GM03348 (cell line): ENCODE measurements at places on chromosomes 1 and 21.

DNA sequence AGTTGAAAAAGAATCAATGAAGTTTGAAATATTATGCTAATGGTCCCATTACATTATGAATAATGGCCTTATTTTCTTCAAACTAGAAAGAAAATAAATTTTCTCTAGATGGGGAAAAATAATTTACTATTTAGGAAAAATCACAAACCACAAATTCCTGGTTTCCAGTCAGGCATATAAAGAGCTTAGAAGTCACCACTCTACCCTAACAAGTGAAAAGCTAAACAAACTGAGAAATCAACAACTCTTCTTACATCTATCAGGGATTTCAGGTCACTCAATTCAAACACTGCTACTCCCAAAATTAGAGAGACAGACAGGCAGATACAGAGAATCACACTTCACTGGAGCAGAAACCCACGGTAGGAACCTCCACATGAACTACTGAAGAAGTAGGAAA is 82.1 kb upstream of the LRRC7 start:
- DNase-seq: no peak

GRCh38 chr1:57966340-57966739 is 542.5 kb upstream of the DAB1 start:
- DNase-seq: no peak

DNA sequence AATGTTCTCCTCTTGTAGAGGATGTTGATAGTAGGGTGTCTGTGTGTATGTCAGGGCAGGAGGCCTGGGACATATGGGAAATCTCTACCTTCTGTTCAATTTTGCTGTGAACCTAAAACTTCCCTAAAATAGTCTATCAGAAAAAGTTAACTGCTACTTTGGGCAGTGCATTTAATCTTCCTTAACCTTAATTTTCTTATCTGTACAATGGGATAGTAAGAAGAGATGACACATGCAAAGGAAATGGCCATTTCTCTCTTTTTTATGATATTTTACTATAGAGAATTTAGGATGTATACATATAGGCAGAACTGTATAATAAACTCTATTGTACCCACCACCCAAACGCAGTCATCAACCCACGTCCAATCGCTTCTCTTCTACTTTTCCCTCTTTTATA is 8.6 kb downstream of the AGO3 start:
- DNase-seq: no peak

- DNase-seq: no peak
Observed at GRCh38 chr1:176811511-176812288, 348.7 kb downstream of the PAPPA2 start.

- DNase-seq: no peak
Observed at GRCh38 chr1:177705839-177706238, 264.0 kb downstream of the SEC16B start.

DNA sequence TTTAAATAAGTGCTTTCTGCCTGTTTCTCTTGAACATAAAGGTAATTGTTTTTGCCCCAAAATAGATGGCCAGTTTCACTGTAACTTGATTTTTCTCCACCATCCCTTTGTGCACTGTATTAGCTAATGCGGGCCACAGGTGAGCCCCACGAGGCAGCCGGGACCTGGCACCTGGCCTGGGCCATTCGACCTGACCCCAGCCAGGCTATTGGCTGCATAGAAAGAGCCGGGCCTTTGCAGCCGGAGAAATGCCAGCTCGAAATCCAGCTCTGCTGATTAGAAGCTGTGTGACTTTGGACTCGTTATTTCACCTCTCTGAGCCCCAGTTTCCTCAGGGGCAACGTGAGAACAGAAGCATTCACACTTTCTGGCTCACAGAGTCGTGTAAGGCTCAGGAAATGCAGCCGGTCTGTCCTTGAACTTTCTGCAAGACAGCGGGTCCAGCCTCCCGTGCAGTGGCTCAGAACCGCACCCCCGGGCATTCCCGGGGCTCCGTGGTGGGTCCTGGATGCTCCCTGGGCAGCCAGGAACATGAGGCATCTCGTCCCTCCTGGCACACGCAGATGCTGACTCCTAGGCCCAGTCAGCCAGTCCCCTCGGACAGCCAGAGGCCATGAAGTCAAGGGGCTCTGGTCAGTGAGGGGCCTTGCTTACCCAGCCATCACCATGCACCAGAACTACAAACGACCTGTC is 37.4 kb upstream of the ACTRT2 start:
- no peak for DNase-seq

GRCh38 chr1:108012553-108012952 is 47.6 kb upstream of the VAV3 start:
- DNase-seq: no peak
